ENCODE measurements at places on chromosomes 6 and 20. TPM values are rescaled to one million over a fixed set of nuclear protein-coding genes. Genes with fewer than 3 reads are reported as not detected.

Gene SAPCD1
- total RNA-seq = 8.6 TPM

Gene ADGRF4
- not detected for total RNA-seq

Gene SYCP2
- total RNA-seq = 0.13 TPM

GRCh38 chr6:139355777-139356445 lies 18.5 kb downstream of the CITED2 start:
- no peak for DNase-seq

Gene NFATC2
- 20.0 TPM for total RNA-seq

Gene SNRPB
- 437 TPM for total RNA-seq

GRCh38 chr20:10902576-10903282 lies 228.9 kb upstream of the JAG1 start:
- no peak for DNase-seq

Gene VNN1
- not detected for total RNA-seq

DNA sequence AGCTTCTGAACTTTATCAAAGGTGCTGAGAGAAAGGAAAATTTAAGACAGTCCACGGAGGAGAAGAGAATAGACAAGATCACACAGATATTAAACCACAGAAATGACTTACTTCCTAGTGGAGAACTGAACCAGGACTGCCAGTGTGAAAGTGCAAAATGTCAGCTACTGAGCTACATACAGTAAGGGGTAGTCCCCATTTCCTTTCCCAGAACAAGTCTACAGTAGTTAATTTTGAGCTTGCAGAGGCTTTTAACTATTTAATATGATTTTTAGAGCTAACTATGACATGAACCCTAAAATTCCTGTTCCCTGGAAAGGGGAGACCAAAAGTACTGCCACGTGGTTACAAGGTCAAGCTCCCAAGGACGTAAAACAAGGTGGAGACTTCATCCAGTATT lies 45.1 kb downstream of the CEP85L start:
- DNase-seq = no peak

DNA sequence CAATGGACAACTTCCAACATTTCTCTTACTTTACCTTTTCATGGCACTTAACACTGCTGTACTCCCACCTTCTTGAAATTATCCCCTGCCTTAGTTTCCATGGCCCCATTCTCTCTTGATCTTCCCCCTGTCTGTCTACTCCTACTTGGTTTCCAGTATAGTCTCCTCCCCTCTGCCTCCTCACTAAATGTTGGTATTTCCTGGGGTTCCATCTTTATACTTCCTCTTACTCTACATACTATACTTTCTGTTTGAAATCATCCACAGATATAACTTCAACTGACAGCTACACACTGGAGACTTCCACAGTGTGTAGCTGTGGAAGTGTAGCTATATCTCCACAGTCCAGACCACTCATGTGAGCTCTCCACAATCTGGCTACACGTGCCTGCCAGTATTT lies 13.5 kb downstream of the ZHX3 start:
- DNase-seq = no peak

- DNase-seq = no peak
Measured at GRCh38 chr6:148972481-148972880, 225.7 kb downstream of the UST start.

DNA sequence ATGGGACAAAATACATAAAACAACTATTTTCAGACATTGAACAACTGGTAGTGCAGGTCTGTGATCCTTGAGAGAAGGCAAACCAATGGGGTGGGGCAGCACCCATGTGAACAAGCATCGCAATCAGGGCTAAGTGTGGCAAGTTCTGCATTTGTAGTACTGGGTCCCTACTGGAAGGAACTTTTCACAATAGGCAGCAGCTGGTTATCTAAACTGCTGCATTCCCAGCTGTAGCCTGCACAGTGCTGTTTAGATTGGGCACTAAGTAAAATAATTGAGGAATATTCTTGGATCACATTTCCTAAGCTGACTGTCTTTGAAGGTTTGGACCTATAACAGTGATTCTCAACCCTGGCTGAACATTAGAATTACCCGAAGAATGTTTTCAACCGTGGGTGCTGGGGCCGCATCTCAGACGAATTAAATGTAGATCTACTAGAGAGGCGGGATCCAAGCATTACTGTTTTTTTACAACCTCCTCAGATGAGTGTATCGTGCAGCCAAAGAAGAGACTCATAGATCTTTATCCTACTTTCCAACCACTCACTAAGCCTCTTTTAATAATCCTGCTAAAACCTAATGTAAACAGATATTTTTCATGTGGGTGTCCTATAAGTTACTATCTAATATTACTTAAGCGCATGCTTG lies 12.4 kb upstream of the MAP3K4 start:
- DNase-seq = no peak

DNA sequence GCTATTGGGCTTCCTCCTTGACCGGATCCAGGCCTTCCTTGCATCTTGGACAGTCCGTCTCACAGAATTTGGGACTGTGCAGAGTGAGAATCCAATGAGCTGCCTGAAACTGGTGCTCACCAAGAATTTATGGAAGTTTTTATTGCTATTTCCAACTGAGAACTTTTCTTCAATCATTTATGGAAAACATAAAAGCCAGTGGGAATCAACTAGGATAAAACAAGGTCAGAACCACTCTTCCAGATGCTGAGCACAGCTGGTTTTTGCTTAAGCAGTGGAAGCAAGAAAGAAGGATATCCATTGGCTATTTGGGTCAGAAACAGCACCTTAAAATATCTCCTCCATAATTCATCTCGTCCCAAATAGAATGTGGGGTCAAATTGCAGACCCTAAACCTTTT lies 74.2 kb downstream of the CD83 start:
- DNase-seq = no peak

Gene POU5F1
- 3.7 TPM for total RNA-seq

Gene PXT1
- total RNA-seq = 0.21 TPM

DNA sequence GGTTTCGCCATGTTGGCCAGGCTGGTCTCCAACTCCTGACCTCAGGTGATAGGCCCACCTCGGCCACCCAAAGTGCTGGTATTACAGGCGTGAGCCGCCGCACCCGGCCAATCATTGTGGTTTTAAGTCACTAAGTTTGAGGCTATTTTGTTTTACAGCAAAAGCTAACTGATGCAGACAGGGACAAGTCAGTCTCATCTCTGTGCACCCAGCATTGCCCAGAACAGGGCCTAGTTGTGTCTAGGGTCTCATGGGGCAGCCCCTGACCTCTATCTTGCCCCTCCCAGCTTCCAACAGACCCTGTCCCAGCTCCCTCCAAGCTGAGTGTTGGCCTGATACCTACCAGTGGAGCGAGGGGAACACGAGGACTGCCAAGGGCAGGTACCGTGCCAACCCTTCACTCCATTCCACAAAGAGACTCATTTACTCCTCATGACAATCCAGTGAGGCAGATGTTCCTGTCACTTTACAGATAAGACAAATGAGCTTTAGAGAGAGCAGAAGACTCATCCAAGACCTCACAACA lies 8.9 kb upstream of the RBCK1 start:
- DNase-seq = no peak

DNA sequence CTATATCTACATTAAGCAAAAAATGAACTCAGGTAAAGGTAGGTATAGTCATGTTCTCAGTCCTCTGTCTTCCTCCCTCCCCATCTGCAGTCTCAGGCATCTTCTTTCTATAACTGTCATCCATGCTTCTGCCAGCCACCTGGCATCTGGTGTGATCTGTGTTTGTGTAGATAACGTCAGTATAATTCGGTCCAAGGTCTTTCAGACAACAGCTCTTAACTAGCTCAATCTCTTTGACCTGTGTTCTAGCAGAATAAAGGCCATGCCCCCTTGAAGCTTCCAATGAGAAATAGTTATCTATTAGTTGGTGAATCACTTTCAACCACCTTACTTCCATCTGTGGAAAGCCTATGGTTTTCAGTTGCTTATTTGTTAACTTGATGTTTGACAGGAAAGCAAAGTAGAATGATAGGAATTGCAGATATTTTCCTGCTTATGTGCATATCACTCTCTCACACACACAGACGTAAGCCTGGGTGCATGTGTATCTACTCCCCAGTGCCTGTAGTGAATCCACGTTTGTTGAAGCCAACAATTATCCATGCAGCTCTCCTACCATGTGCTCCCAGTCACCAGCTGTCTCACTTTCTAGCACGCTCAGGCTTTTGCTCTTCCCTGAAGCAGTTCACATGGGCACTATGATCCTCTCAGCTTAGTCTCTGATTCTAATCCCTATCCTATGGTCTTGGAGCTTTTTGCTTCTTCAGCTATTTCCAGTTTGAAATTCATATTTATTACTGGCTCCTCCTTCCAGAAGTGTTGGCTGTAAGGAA lies 433.7 kb upstream of the MANEA start:
- DNase-seq = no peak

DNA sequence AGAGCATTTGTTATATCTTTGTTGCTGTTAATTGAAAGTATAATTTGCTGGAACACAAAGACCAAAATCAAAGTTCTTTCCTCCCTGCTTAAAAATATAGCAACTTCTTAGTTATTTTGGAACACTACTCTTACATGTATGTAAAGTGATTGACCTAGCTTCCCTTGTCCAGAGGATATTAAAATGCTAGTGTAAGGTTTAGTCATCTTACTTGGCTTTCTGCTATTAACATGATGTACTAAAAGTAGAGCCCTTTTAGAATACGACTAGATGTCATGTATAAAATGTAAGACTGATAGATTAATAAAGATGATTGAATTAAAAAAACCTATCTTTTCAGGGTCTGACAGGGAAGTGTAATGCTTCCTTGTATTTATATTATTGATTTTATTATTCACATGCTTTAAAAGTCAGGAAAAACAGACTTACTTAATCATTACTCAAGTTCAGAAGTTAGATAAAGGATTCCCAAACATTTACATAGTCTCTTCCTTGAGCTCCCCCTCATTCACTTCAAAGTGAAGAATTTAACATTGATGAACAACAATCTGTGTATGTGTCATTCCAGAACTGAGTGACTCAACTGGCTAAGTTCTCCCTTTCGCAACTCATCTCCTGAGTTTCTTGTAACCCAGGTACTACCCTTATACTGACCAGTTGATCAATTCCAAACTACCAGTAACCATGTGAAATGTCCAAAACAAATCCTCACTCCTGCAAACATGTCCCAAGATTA lies 50.9 kb downstream of the BTBD9 start:
- DNase-seq = no peak

GRCh38 chr20:2276015-2276414 lies 19.8 kb upstream of the TGM3 start:
- DNase-seq = no peak

- DNase-seq = no peak
Measured at GRCh38 chr20:36821964-36822437, 48.4 kb upstream of the DSN1 start.

DNA sequence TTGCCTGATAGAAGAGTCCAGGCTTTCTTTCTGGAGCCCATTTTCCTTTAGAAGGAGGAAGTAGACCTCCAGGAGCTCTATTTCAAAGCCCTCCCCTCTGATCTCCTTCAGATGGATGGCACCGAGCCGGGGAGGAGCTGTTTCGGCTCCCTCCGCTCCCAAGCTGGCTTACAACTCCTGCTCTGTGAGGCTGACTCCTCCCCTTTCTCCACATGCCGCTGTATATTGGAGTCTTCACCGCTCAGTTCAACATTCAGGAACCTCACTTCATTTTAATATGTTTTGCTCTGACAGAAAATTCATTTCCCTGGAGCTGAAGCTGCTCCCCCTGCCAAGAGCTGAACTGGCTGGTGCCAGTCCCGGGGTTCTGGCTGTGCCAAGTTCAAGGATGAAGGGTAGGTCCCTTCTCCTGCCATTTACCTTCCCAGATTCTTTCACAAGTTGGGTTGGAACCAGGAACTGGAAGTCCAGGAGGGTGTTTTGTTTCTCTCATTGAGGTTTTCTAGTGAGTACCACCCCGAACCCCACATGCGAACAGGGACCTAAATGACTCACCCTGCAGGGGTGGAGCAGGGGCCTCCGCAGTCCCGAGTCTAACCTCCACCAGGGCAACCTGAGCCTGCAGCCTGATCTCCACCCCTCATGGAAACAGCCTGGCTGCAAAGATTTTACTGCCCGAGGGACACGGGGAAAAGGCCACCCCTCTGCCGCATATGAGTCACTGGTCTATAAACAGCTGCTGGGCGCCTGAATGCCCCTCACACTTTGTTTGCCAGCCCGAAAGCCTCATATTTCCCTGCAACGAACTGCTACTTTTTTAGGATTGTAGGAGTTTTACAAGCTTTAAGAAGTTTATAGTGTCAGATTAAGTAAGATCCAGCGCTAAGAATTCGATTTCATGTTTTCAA lies 68.6 kb upstream of the FOXA2 start:
- DNase-seq = no peak

Gene HSPA12B
- not detected for total RNA-seq

- DNase-seq = no peak
Measured at GRCh38 chr20:2520617-2521016, 11.9 kb upstream of the ZNF343 start.

DNA sequence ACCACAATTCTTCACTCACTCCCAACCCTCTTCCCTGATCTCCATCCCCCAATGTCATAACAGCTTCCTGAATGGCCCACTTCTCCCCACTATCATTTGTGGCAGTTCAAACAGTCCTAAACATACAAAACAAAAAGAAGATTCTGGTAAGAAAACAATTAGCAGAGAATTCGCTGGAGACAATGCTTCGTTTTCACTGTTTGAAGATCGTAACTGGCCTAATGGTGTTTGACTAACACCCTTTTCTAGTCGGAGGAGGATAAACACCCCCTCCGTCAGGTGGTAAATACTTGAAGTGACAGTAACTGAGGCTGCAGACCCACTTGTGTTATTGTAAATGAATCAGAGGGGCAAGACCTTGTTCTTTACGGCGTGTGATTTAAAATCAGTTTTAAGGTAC lies 3.8 kb downstream of the EYA2 start:
- no peak for DNase-seq

Gene NRN1
- total RNA-seq = 0.37 TPM

- no peak for DNase-seq
Measured at GRCh38 chr6:56838965-56839364, 115.9 kb upstream of the BEND6 start.

Gene KCNK16
- total RNA-seq = not detected

DNA sequence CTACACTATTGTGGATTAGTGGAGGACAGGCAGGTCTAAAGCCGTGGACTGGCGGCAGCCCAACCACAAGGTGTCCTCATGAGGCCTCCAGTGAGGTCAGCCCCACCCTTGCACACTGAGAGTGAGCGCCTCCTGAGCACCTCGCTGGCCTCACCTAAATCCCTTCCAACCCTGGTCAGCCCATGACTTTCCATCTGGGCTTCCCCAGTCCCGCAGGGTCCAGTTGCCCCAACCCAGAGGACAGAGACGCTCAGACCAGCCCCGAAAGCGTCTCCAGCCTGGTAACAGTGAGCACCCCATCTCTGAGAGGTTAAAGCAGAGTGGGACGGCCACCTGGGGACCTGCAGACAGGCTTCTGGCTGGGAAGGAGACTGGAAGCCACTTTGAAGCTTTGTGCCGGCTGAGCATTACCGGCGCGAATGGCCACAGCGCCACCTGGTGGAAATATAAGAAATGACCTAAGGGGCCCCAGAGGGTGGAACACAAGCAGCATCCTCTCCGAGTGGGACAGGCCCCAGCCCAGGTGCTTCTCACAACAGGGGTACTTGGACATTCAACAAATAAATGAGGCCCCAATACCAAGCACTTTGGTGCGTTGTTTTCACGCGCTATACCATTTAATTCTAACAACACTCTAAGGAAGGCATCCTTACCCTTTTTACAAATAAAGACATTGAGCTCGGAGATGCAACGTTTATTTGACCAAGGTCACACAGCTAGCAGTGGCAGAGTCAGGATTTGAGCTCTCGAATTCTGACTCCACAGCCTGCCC lies 65.7 kb upstream of the TOP1 start:
- DNase-seq = no peak

GRCh38 chr20:32467506-32468312 lies 109.6 kb downstream of the ASXL1 start:
- no peak for DNase-seq
